Left renal cortex interstitium (tissue), 4 donors: ENCODE measurements at places on chromosomes 1 and 21.

DNA sequence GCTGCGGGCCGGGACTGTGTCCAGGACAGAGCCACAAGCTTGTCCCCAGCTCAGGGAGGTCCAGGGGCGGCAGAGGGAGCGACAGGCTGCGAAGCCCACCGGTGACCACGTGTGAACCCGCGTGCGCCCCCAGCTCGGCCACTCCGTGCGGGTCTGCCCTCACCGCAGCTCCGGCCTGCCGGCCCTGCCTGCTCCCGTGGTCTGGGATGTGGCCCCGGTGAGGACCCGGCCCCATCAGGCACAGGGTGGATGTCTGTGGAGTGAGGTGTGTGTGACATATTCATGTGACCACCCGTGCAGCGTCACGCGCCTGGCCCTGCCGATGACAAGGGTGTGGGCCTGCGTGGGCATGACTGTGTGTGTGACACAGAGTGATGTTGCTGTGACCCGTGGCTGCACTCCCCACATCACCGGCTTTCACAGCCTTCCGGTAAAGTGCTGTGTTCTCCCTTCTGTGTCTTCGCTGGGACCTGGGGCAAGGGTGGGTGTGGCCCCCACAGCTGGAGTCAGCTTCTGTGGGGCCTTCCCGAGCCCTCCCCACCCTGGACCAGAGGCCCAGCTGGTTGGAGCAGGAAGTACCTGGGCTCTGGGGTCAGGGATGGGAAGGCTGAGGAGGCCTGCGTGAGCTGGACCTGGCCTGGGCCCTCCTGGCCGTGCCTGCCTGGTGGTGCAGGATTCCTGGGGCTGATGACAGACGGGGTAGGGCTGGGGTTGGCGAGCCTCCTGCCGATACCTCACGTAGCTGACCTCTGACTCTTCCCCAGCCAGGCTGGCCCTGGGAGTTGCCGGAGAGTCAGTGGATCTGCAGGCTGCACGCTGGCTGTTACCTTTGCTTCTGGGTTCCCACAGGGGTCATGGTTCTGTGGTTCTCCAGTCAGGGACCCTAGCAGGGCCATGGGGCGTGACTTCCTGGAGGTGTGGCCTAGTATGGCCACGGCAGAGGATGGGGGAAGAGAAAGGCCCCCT lies 4.1 kb downstream of the RNF223 start:
- DNase-seq = no peak

GRCh38 chr1:25564777-25565574 lies 21.6 kb downstream of the LDLRAP1 start:
- DNase-seq = no peak

DNA sequence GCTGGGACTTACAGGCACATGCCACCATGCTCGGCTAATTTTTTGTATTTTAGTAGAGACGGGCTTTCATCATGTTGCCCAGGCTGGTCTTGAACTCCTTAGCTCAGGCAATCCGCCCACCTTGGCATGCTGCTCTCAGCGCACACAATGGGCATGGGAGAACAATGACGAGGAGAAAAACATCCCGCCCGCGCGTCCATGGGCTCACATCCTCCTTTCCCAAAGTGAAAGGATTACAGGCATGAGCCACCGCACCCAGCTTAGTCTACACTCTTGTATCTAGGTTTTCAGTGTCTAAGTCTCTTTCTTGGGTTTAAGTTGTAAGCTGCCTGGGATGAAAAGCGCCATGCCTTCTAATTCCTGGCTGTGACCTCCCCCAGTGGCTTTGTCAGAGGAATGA lies 37.9 kb downstream of the CDK18 start:
- no peak for DNase-seq

GRCh38 chr1:30225357-30225756 lies 498.0 kb downstream of the MATN1 start:
- DNase-seq = no peak

DNA sequence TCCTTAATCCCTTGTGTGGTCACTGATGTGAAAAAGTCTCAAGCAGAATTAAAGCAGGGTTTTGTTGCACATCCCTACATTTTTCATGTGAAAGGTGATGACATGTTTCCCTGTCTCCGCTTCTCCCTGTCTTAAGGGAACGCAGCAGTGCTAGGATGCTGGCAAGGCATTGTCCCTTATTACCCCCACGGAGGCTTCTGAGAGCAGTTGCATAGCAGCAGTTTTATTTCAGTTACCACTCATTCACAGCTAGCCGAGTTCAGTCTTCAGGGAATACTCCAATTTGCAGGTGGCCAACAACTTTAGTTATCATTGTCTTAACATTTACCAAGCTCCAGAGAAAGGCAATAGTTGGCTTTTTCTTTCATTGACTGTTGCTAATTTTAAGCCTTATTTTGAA lies 89.1 kb downstream of the CLEC20A start:
- DNase-seq = no peak

DNA sequence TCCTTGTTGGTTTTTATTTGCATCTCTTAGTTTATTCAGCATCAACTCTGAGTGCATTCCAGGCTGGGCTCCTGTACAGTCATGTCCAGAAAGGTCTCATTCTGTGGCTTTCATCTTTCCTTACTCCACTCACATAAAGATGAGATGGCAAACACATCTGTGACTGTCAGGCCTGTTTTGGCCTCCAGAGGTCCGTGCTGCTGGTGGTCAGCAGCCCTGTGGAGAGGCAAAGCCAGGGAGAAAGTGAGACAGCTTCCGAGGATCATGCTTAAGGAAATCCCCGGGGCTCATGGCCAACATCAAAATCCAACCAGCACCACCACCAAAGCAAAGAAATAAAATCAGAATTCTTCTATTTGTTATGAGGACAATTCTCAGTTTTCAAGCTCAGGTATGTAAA lies 96.1 kb upstream of the HIVEP3 start:
- no peak for DNase-seq
